ENCODE measurements at places on chromosomes 5 and 9.

GRCh38 chr5:31343946-31344345, 150.5 kb downstream of the CDH6 start:
- DNase-seq, result no peak

- DNase-seq, result no peak
These were observed 117.2 kb upstream of the MSX2 start for GRCh38 chr5:174607205-174607604.

DNA sequence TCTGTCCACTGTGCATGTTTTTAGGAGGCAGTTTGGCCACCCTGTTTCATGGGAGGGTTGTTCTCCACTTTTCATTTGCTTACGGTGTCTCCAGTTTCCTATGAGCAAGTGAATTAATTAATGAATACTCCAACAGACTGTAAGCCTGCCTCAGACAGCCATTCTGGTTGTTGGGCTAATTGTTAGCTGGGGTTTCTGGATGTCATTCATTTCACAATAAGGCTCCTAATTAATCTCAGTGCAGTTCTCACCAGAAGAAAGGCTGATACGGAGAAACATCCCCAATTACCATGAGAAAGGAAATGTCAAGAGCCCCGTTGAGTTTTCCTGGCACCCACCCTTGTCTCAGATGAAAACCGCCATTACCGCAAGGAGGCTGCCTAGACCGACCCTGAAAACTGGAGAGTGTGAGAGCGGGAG, 75.8 kb downstream of the MAP1B start:
- DNase-seq, result no peak

GRCh38 chr9:113922160-113922559, 46.1 kb downstream of the ZNF618 start:
- no peak for DNase-seq

- DNase-seq, result no peak
These were observed 446.2 kb downstream of the DNAH5 start for GRCh38 chr5:13498279-13498678.

GRCh38 chr5:36985387-36985786, 108.8 kb downstream of the NIPBL start:
- no peak for DNase-seq

DNA sequence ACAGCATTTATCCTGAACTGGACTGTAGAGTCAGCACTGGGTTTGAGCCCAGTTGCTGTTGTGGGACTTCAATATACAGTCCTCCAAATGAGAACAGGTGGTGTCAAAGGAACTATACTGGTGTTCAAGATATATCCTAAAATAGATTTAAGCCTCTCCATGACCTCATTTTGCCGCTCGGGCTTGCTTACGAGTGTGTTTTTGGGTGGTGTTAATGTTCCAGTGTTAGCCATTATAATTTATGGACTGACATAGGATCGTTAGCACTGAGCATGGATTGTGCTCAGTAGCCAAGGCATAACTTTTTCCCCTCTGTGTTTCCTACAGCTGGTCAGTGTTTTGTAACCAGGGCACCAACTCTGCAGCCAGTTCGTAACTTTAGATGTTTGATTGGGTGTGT, 306.6 kb downstream of the SPATA31D1 start:
- no peak for DNase-seq

- DNase-seq, result no peak
These were observed 207.3 kb downstream of the ARHGAP26 start for GRCh38 chr5:142977363-142978051.

GRCh38 chr5:68169903-68170302, 45.7 kb upstream of the PIK3R1 start:
- peak; percentile 79 for DNase-seq

DNA sequence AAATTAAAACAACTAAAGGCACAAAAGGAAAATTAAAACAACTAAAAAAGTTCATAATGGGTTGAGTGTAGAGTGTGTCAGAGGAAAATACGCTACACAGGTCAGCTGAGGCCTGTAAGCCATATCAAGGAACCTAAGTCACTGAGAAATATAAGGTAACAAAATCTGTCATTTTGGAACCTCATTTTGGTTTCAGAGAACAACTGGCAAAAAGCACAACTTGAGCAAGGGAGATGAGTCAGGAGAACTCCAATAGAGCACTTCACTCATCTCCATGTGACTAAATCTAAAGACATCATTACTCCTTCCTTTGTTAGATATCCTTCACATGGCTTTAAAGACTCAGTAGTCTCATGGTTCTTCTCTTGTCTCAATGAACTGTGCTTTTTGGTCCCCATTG, 269.4 kb upstream of the POU5F2 start:
- no peak for DNase-seq

DNA sequence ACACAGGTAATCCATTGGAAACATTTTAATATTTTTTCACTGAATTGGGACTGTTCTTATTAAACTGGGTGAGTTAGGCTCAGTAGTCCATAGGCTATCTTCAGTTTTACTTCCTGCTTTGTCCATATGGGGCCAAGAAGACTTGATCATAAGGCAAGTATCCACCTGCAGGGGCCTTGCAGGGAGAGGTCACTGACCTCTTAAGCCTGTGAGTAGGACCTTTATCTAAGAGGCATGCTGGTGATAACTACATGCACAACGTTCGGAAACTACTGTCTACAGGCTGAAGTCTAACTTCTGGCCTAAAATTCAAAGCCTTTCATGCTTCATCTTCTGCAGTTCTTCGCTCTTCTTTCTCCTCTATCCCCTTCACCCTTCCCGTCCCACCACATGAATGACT, 60.1 kb upstream of the GRHPR start:
- DNase-seq, result no peak

- DNase-seq, result no peak
These were observed 247.2 kb downstream of the KIF4B start for GRCh38 chr5:155260798-155261197.

- no peak for DNase-seq
These were observed 284.2 kb downstream of the SMARCA2 start for GRCh38 chr9:2299156-2299842.

GRCh38 chr9:111601237-111602018, 2.0 kb upstream of the PTGR1 start:
- no peak for DNase-seq

DNA sequence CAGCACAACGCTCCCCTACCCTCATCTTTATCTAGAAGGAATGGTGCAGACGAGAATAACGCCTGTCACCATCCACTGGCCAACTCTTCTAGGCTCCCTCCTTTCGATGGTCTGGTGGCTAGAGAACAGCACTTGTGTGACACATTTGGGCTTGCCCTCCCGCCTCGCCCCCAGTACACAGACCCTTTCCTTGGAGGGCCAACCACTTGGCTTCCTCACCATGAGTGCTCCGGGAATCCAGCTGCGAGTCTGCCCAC, 1.4 kb downstream of the GNAQ start:
- peak; percentile 76 for DNase-seq

GRCh38 chr9:121708768-121709488, 57.5 kb downstream of the DAB2IP start:
- no peak for DNase-seq

DNA sequence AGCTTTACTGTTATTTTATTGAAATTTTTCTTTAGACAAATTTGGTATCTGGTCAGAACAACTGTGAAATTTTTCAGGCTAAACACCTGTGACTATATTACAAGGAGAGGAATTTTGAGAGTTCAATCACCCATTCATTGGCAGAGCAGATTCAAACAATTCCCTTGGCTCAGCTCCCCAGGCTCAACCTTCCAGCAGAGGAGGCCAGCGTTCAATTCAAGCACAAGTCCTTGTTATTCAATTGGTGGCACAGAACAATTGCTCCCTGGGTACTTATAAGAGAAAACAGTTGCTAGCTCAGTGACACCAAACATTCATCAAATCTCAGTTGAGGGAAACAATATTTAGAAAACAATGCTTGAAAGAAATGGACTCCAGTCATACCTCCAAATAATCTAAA, 83.3 kb downstream of the SUSD1 start:
- no peak for DNase-seq

DNA sequence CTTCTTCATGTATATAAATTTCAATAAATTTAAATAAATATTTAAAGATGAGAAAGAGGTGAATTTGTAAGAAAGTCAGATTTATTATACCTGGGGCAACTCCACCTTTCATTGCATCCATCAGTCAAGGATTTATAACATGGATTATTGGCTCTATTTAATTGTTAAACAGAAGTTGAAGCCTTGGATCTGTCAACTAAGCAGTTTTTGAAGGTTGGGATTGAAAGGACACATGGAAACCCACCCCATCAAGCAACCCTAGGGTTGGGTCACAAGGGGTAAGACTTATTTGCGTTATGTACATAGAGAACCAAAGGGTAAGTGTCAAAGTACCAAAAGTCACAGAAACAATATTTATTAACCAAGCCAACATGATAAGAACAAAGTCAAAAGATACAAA, 342.5 kb downstream of the ELAVL2 start:
- DNase-seq, result no peak

GRCh38 chr5:55708732-55709131, 3.4 kb downstream of the SLC38A9 start:
- DNase-seq, result no peak

DNA sequence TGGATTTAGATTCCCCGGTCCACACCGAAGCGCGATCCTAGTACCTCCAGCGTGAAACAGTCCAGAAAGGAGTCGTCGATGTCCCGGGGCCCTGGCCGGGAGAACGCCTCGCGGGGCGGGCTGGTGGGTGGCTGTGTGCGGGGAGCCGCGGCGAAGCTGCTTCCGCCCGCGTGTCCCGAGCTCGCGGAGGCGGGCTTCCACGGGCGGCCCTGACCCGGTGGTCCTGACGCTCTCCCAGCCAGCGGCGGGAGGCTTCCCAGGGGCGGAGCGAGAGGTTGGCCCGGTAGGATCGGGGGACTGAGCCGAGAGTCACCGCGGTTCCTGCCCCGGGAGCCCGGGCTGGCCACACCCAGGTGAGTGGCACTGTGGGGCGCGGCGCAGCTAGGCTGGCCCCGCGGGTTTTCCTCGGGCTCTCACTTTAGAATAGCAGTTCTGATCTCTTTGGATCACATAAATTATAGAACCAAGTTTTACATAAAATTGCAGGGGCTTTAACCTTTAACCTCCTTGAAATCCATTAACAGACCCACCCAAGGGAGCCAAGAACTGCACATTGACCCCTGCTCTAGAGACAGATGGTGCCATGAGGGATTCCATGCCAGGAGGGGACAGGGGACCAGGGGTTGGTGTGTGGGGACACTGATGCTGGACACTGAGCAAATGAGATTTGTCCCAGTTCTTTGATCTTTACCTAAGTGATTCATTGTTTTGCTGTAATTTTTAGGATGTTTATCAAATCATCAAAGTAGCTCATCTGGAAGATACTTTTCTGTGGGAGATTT, 29.2 kb upstream of the IL31RA start:
- DNase-seq, result no peak

GRCh38 chr9:26329974-26330373, 562.6 kb downstream of the CAAP1 start:
- no peak for DNase-seq

GRCh38 chr9:125909459-125909858, 162.3 kb downstream of the PBX3 start:
- DNase-seq, result no peak

DNA sequence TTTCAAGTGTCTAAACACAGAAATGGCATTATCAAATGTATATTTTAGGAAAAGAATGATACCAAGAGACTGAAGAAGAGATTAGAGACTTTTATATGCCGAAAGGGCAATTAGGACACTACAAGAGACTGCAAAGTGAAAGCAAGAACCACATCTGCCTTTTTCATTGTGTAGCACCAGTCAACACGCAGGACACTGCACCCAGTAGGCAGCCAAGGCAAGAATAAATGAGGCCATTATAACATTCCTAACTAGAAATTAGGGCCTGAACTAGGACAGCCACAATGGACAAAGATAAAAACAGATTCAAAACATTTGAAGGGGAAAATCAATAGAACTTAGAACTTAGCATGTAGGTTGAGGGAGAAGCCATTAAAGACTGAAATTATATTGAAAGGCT, 10.8 kb downstream of the CETN3 start:
- no peak for DNase-seq

DNA sequence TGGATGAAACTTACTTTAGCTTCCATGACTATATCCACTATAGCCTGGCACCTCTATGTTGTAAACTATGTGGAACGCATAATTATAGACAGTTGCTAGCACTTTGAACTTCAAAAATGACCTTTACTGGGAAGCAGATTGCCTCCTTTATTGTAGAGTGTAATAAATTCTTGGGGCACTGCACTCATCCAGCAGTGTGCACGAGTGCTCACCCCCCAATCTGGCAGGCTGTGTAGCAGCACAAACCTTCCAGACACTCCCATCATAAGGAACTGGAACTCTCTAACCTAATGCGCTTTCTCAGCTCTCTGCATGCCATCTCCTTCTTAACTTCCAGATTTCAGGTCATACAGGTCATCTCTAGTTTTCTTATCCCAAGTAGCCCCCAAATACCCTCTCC, 1.5 kb upstream of the PDE6A start:
- DNase-seq, result no peak

- DNase-seq, result no peak
These were observed 48.9 kb upstream of the TDRD7 start for GRCh38 chr9:97362777-97363545.

DNA sequence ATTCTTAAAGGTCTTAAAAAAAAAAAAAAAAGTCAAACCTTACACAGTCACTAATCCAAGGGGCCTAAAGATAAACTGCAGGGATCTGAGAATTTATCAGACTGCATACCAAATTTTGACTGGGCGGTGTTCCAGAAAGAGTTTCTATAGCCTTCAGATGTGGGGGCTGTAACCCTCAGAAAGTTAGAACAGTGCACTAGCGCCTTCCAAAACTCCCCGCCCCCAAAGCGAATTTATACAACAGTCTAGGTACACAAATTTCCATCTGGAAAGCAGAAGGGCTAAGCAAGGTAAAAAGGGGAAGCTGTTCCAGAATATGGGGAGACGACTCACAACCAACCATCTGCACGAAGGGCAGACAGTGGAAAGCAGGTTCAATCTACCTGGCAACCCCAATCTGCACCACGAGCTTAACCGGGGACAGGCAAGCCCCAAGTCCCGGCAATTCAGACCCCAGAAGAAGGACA, 813 bp downstream of the ERMP1 start:
- no peak for DNase-seq

- no peak for DNase-seq
These were observed 74.8 kb downstream of the ST8SIA4 start for GRCh38 chr5:100828071-100828897.

GRCh38 chr5:36644727-36645126, 38.3 kb downstream of the SLC1A3 start:
- DNase-seq, result no peak

DNA sequence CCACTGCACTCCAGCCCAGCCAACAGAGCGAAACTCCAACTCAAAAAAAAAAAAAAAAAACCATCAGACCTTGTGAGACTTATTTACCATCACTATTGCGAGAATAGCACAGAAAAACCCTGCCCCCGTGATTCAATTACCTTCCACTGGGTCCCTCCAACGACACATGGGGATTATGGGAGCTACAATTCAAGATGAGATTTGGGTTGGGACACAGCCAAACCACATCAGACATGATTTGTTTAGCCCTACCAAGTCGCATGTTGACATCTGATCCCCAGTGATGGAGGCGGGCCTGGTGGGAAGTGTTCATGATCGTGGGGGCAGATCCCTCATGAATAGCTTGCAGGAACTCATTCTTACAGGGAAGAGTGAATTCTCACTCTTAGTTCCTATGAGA, 26.6 kb downstream of the MYO10 start:
- DNase-seq, result no peak
